Renal cortex interstitium (tissue), 15 donors: ENCODE measurements at places on chromosomes 3 and 15. TPM values are rescaled to one million over a fixed set of nuclear protein-coding genes. Genes with fewer than 3 reads are reported as not detected.

Gene CDCP1
- polyA plus RNA-seq = 1.6 TPM

Gene CPN2
- 0.38 TPM for polyA plus RNA-seq

Gene TMC3
- 0.08 TPM for polyA plus RNA-seq

Gene PIF1
- polyA plus RNA-seq = 12.7 TPM

Gene ENTPD3
- 1.4 TPM for polyA plus RNA-seq

Gene GRM2
- polyA plus RNA-seq = 0.73 TPM

Gene PIERCE2
- polyA plus RNA-seq = 6.5 TPM

Gene ADCY5
- 10.9 TPM for polyA plus RNA-seq
